Endodermal cell (in vitro differentiated cells): ENCODE measurements at places on chromosomes 3 and 15. TPM values are rescaled to one million over a fixed set of nuclear protein-coding genes. Genes with fewer than 3 reads are reported as not detected.

Gene ANO10
- total RNA-seq: 102 to 112 TPM (median 110 TPM) in 3 replicates

DNA sequence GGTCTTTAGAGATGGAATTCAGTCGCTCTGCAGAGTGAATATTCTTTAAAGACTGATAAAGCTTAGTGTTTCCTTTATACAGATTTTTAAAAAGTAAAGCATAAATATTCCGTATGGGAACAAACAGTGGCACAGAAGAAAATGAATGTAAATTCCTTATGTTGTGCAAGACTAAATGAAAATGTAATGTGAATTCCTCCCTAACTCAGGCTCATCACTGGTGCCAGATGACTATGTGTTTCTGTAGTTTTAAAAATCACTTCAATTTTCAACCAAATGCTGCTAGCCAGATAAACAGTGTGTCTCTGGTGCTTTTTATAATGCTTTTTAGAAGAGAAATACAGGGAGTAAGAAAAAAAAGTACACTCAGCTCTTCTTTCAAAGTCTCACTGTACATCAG, 154.8 kb upstream of the SNTN start:
- DNase-seq: no peak

Gene FBN1
- 4.1 to 6.2 TPM (median 5.5 TPM) in 3 replicates for total RNA-seq

DNA sequence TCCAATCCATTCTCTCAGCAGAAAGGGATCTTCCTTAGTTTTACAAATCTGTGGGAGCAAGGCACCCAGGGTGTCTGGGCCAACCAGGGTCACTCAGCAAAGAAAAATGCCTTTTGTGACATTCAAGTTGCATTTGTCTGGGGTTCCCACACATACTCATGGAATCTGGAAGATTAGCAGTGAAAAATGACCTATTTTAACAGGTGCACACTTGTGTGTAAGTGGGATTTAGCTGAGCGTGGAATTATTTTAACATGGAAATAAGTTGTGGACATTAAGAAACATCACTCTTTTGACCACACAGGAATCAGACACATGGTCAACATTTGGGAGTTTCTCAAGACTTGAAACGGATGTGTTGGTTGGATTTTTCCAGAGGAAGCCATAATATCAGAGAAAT, 234.9 kb downstream of the OPA1 start:
- peak; percentile 13 for DNase-seq

Gene TRPC1
- 18.9 to 27.1 TPM (median 24.3 TPM) in 3 replicates for total RNA-seq

DNA sequence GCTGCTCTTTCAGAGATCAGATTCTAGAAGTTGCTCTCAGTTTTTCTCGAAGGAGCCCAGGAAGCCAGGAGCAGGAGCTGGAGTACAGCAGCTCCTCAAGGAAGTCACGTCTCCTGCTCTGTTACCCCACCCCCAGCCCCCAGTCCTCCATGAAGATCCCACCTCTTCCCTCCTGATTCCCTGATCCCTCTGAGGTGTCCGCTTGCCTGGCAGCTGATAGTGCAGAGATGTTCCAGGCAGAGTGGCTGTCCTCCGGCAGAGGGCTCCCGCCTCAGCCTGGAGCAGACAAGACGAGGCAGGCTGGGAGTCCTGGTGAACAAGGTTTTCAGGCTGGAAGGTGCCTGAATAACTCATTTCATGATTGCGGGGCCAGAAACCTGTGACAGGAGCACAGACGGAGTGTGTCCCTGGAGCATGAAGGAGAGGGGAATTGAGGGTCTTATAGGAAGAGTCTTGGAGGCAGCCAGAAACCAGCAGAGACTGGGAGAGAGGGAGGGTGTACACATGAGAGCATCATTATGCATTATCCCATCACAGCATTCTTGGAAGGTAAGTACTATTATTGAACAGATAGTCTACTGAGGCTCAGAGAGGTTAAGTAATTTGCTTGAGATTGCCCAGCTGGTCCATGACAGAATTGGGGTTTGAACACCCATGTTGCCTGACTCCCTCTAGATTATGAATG, 1.2 kb downstream of the HRH1 start:
- peak; percentile 92 for DNase-seq

Gene SLC22A14
- total RNA-seq: 0.20 TPM in 1 of 3 replicates, not detected in the others

Gene IL1RAP
- 6.0 and 6.9 TPM in 2 replicates for total RNA-seq

GRCh38 chr15:25177955-25178801, 223.4 kb downstream of the SNRPN start:
- DNase-seq: peak; percentile 12

GRCh38 chr3:78644847-78645246, 1123.0 kb downstream of the ROBO1 start:
- DNase-seq: no peak

DNA sequence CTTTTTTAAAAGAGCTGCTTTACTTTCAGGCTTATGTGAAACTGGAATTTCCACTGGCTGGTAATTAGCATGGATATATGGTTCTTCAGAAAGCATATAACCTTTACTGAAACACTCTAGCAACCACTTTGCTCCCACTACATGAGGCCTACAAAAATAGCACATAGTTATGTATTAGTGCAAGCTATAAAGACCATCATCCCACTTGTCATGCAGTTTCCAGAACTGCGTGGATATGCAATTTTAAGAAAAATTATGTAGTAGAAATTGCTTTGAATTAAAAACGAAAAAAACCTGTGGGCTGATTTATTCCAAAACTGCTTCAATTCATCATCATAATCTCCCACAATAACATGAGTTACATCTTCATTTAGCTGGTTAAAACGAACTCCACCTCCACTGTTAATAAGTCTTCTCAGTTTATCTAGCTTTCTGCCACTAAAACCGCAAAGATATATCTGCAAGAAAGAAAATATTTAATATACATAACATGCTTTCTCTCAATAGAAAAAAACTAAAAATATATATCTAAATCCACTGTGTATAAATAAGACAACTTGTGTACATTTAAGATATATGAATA, 12.2 kb downstream of the TOPBP1 start:
- DNase-seq: no peak

Gene ATP13A5
- 0.43 and 0.59 TPM in 2 replicates for total RNA-seq

Gene UQCRC1
- 268 and 289 TPM in 2 replicates for total RNA-seq

- DNase-seq: no peak
Measured at GRCh38 chr15:92014281-92015030, 160.9 kb downstream of the SLCO3A1 start.

Gene RARRES1
- total RNA-seq: 0.58 TPM in 1 of 3 replicates, not detected in the others

Gene ATP8B4
- total RNA-seq: 0.14 to 0.95 TPM (median 0.32 TPM) in 3 replicates

DNA sequence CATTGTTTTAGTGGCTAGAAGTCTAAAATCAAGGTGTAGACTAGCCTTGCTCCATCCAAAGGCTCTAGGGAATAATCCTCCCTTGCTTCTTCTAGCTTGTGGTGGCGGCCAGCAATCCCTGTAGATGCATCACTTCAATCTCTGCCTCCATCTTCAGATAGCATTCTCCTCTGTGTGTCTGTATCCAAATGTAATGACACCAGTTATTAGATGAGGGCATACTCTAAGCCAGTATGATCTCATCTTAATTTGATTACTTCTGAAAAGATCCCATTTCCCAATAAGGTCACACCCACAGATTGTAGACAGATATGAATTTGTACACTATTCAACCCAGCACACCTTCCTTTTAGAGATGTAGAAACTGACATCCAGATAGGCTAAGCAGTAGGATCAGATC, 334.5 kb upstream of the KCNMB2 start:
- no peak for DNase-seq

DNA sequence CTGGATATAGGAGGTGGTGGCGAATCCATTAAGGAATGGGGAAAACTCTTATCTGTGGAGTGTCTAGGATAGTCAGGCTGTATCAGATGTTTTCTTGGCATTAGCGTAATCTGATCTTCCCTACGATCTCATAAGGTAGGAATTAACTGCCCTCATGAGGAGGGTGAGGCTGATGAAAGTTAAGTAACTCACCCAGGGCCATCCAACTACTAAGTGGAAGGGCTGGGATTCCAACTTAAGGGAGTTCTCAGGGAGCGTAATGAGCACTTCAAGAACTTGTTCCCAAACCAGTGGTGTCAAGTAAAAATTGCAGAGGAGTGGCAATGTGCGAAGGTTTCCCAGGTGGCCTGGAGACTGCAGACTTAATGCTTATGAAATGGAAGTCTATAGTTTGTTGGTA, 55.9 kb upstream of the OSBPL11 start:
- DNase-seq: no peak

Gene LSAMP
- total RNA-seq: 4.4 and 6.4 TPM in 2 replicates

GRCh38 chr15:39709941-39710340, 72.7 kb downstream of the FSIP1 start:
- no peak for DNase-seq

Gene ACKR4
- total RNA-seq: not detected in 3 replicates

GRCh38 chr3:127448161-127448561, 142.4 kb downstream of the TPRA1 start:
- peak; percentile 47 for DNase-seq

- DNase-seq: no peak
Measured at GRCh38 chr15:78197632-78198031, 36.7 kb downstream of the ACSBG1 start.

Gene KCNMB3
- total RNA-seq: 2.0 and 2.6 TPM in 2 replicates

Gene GRK7
- total RNA-seq: not detected in 3 replicates

GRCh38 chr3:65919826-65920225, 118.9 kb downstream of the MAGI1 start:
- no peak for DNase-seq

DNA sequence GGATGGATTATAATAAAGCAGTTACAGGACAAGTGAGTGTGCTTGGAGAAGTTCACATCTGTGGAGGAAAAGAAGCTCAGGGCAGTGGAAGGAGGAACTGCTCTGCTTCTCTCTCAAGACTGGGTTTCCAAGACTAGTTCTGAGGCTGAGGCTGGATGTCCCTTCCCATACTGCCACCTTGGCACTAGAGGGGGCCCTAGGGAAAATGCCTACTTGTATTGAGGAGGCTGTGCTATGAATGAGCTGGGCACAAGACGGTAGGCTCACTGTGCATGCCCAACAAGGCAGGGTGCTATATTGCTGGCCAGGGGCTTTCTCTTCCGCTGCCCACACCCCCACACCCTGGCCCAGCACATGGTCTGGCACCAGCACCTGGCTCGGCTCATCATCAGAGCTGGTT, 65.2 kb downstream of the SLCO2A1 start:
- no peak for DNase-seq

DNA sequence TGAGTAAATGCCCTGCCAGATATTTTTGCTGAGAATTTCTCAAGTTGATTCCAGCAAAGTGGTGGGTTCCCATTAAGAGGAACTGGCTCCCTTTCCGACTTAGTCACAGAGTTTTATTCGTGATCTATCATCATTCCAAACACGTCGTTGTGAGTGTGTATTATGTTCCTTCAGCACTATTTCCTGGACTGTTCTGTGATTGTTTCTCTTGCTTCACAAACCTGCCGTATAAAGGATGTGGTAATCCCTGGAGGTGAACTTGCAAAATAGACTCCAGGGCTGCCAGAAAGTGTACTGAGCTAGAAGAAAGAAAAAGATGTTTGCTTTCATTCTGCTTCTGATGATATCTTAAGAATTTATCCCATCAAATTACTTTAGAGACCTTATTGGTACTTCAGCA, 14.5 kb upstream of the CAPN3 start:
- DNase-seq: no peak

Gene CASR
- total RNA-seq: 0.02 and 0.04 TPM in 2 replicates

Gene PLA2G4D
- total RNA-seq: not detected in 3 replicates

DNA sequence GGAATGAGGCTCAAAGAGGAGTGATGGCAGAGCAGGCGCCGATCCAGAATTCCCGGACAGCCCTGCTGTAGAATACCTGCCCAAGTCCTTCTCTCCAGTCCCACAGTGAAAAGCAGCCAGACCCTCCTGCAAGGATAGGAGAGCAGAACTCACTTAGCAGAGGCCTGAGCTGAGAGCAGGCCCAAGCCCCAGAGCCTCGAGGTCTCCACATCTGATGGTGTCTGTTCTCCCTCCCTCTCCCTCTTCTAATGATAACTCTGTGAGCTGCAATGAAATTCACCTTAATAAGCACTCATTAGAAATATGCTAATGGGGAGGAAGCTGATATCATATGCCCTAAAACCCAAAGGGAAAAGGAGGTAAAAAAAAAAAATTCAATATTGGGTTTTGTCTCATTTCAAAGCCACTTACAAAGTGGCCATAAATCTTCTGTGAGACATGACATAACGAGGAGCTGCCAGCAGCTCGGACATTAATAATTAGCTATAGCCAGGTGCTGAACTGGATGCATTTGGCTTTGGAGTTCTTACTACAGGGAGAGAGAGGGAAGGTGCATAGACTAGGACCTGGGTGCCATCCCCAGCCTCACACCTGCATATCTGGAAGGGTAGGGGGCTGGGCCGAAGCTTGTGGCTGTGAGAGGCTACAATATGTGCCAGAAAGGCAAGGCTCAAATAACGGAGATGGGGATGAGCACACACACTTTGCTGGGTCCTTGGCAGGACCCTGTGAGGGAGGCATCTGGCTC, 108.4 kb downstream of the MEGF11 start:
- DNase-seq: no peak

GRCh38 chr15:91870876-91871537, 17.5 kb downstream of the SLCO3A1 start:
- DNase-seq: no peak

- no peak for DNase-seq
Measured at GRCh38 chr3:66242788-66243464, 22.1 kb downstream of the SLC25A26 start.

DNA sequence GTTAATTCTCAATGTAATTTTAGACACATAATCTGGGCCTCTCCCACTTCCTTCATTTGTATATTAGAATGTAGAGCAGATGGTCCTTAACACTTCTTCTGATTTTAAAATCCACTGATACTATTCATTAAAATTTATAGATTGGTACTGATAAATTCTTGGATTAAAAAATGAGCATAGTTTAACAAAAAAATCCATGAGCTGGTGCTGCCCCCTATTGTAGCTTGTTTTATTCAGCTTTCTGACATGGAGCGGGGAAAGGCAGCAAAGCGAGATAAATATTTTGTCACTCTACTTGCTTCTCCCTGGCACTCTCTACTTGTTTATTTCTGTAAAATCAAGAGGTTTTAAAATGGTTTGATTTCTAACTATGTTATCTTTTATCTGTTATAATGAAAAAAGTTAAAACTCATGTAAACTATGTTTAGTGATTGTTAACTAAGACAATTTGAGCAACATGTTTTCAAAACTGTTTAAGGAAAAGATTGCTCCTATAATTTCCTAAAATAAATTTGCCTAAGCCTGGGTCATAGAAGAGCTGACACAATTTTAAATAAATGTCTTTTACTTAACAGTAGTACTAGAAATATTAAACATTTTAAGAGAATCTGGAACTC, 26.5 kb upstream of the PLOD2 start:
- DNase-seq: peak; percentile 57

GRCh38 chr3:13621381-13622221, 72.7 kb downstream of the FBLN2 start:
- DNase-seq: no peak

Gene EPHA3
- 0.15 and 0.29 TPM in 2 replicates for total RNA-seq

- peak; percentile 55 for DNase-seq
Measured at GRCh38 chr3:94234177-94234788, 171.4 kb downstream of the NSUN3 start.

DNA sequence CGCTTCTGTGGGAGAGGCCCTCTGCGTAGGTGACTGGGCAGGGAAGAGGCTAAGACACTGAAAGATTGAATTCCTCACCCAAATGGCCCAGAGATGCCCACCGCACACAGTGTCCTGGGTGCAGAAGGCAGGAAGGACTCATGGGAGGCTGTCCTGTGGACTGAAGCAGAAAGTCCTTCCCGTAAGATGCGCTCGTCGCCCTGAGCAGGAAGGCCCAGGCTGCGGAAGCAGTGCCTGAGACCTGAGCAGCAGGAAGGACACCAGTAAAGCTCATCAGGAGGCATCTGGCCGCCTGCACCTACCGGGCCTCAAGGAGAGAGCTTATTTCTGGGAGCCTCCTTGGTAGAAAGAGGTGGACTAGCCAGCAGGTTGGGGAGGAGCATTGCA, 3.3 kb downstream of the PAK6 start:
- peak; percentile 30 for DNase-seq
